ENCODE measurements at places on chromosomes 5 and 9. TPM values are rescaled to one million over a fixed set of nuclear protein-coding genes. Genes with fewer than 3 reads are reported as not detected.

The REEP5 gene
- total RNA-seq = 55.0 TPM

The RNF180 gene
- total RNA-seq = 1.9 TPM

The RASEF gene
- 8.3 TPM for total RNA-seq

The C5orf52 gene
- not detected for total RNA-seq

The CCDC183 gene
- 0.42 TPM for total RNA-seq

The PCDHB15 gene
- 0.28 TPM for total RNA-seq

The C5orf34 gene
- total RNA-seq = 2.2 TPM

Measured in airway epithelial cell (primary cell).